Hematopoietic multipotent progenitor cell treated with erythropoietin and hydrocortisone succinate and interleukin-3 and kit ligand, for 17 days (in vitro differentiated cells): ENCODE measurements at places on chromosomes 16 and 17.

DNA sequence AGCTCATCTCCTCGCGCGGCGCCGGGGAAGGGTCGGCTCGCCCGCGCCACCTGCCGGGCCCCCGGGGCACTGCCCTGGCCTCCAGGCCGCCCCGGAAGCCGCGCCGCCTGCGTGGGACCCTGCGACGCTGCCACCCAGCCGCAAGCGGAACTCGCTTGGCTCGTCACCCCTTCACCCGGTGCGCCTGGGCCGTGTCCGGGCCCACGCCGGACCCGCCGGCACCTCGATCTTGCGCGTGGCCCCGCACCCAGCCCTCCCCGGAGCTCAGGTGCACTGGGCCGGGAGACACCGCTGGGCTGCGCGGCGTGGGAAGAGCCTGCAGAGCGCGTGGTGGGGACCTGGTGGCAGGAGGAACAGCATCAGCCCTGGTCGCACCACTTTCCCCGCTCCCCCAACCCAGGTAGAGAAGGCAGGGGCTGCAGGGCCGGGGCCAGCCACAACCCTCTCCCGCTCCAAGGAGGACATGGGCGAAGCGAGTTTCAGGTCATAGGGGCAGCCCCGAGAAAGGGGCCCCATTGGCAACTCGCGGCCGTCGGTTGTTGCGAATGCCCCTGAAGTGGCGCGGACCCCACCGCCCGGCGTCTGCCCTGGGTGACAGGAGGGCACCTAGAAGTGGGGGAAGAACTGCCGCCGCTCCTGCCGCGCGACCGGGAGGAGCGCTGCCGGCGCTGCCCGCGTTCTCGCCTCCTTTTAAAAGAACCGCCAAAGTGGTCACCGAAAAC, 363 bp upstream of the MIF4GD start:
- DNase-seq = peak; percentile 82

GRCh38 chr17:12866244-12866643, 76.9 kb downstream of the ARHGAP44 start:
- no peak for DNase-seq

DNA sequence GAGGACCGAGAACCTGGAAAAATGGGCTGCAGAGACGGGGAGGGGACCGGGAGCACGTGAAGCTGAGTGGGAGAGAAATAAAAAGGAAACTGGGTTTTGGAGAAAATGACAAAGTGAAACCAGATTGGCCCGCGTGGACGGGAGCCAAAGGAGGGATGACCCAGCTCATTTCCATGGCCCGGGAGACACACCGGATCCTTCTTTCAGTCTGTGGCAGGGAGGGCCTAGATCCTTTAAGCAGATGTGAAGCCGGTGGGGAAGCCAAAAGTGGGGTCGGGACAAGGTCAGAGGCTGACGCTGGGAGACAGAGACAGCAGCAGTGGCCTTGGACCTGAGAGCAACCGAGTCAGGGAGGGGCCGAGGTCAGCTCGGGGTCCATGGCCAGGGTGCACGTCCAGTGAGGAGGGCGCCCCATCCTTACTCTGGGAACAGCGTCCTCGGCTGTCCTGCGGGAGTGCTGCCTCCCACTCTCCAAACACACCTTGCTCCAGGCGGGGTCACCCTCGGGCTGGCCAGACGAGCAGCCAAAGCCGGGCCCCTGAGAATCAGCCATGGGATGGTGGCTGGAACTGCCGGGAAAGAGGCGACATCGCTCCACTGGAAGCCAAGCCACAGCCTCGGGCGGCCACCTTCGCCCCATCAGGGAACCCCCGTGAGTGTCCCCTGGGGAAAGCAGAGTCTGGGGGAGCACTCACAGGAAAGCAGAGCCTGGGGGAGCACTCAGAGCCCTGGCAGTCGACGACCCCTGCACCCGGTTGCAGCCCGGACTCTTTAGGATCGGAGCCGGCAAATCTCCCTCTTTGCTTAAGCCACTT, 17.3 kb downstream of the CA5A start:
- no peak for DNase-seq

- no peak for DNase-seq
These were observed 6.3 kb upstream of the ERCC4 start for GRCh38 chr16:13913374-13914292.

- no peak for DNase-seq
These were observed 193.9 kb upstream of the SOX9 start for GRCh38 chr17:71926746-71927398.

- DNase-seq = no peak
These were observed 257.3 kb upstream of the SALL1 start for GRCh38 chr16:51408357-51408756.

DNA sequence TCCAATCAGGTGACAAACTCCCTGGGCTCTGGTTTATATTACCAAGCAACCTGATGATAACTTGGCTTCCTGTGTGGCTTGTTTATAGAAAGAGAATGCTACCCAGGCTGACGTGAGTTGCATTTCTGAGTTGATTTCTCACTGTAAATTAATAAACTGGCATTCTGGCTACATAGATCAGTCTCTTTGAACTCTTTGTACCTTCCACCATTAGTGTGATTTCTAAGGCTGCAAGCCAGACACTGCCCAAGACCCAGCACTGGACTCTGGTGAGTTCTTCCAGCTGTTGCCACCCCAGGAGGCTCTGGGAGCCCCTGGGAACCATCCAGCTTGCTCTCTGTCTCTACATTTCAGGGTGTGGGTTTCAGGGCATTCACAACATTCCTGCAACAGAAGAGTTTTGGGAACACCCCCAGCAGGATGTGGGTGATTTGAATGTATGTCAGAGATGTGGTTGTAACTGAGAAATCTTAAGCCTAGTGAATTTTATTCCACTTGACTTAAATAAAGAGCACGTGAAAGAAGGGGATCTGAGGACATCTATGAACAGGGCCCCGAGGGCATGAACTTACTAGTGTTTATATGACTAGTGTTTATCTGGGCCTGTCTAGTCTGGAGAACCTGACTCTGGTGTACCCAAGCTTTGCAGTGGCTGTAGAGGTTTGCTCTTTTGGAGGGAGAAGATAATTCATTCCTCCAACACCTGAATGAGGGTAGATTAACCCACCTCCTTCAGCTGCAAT, 30.3 kb upstream of the LRRC37A start:
- peak; percentile 6 for DNase-seq

- DNase-seq = no peak
These were observed 26.7 kb downstream of the TMEM204 start for GRCh38 chr16:1560153-1560552.

GRCh38 chr16:29993903-29994599, 1.4 kb downstream of the HIRIP3 start:
- no peak for DNase-seq

- DNase-seq = no peak
These were observed 176.5 kb upstream of the CDH5 start for GRCh38 chr16:66189951-66190350.

DNA sequence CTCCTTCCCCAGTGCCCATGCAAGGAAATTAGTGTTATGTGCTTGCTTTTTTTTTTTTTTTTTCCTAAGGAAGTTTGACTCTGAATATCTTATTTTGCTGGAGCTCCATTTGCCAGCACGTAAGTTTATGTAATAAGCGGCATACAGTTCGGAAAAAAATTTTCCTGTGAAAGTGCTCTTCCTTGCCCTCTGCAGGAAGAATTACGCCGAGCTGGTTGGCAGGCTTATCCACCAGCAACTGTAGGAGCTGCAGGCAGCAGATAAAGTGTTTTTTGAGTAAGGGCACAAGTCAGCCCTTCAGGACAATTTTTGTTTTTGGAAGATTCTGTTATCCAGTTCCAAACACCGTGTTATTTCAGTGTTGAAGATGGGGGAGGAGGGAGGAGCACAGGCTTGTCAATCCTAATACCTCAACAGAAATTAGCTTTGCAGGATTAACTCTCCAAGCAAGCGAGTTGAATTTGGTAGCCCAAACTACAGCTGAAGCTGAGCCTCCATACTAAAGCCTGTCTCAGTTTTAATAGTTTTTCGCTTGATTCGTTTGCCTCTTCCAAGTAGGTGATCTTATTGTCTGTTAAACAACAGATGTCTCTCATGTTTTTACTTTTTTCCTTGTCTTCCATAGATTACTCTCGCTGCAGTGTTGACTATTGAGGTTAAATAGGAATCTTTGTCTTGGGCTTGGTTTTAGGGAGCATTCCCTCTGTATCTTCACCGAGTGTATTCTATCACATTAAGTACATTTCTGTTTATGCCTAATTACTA, 1.1 kb downstream of the SPECC1 start:
- peak; percentile 91 for DNase-seq

GRCh38 chr16:1036726-1037393, 35.7 kb upstream of the SSTR5 start:
- DNase-seq = no peak

DNA sequence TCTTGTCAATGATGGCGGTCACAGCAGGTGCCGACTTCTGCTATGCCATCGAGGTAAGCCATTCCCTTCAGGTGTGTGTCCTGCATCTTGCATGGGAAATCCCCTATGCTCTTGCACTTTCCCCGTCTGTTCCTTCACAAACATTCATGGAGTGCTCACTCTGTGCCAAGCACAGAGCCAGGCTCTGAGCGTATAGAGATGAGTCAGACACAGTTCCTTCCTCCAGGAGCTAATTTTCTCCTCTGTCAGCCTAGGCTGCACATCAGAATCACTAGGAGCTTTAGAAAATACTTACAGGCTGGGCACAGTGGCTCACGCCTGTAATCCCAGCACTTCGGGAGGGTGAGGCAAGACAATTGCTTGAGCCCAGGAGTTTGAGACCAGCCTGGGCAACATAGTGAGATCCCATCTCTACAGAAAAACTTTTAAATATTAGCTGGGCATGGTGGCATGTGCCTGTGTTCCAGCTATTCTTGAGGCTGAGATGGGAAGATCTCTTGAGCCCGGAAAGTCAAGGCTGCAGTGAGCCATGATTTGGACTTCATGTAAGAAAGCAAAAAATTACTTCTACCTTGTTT, 14.1 kb downstream of the PRMT7 start:
- DNase-seq = no peak

DNA sequence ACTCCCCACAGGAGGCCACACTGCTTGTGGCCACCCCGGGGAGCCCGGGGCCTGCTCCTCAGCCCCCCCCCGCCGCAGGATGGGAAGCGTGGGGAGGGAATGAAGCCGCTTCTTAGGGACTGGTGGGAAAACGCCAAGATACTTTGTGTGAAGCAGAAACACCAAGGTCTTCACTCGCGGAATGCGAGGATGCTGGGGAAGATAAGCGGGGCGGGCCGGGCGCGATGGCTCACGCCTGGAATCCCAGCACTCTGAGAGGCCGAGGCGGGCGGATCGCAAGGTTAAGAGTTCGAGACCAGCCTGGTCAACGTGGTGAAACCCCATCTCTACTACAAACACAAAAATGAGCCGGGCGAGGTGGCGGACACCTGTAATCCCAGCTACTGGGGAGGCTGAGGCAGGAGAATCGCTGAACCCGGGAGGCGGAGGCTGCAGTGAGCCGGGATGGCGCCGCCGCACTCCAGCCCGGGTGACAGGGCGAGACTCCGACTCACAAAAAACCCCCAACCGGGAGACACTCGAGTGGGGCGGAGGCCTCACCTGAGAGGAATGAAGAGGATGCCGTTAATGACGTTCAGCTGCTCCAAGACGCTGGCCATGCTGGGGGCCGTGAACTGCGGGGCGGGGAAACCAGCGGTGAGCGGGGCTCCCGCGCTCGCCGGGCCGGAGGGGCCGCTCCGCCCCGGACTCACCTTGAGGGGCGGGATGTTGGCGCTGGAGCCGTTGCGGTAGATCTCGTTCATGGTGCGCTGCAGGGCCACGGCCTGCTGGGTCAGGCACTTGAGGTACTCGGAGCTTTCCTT, 20.3 kb downstream of the CLUH start:
- no peak for DNase-seq

DNA sequence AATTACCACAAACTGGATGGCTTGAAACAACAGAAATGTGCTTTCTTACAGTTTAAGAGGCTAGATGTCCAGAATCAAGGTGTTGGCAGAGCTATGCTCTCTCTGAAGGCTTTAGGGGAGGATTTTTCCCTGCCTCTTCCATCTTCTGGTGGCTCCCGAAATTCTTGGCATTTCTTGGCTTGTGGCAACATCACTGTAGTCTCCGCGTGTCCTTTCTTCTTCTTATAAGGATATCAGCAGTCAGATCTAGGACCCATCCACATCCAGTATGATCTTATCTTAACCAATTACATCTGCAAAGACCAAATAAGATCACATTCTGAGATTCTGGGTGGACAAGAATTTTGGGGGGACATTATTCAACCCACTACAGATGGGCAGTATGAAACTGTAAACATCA, 119.2 kb upstream of the PMFBP1 start:
- no peak for DNase-seq

DNA sequence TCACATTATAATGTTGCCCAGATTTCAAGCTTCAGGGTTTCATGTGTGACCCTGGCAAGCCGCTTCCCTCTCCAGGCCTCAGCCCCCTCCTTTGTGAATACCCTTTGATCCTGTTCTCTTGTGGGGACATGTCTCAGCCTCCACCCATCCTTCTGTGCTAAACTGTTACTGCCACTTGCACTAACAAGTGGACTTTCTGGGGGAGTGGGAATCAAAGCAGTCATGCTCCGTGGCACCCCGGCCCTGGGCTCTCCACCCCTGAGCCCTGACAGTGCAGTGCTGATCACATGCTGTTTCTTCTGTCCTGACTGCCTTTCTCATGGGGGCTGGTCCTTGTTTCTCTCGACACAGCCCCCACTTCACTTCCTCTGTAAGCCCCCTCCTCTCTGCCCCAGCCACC, 9.7 kb upstream of the DCAF7 start:
- DNase-seq = no peak

GRCh38 chr16:50306287-50306686, 39.9 kb downstream of the ADCY7 start:
- no peak for DNase-seq

- no peak for DNase-seq
These were observed 35.8 kb downstream of the TEKT5 start for GRCh38 chr16:10658943-10659342.
